ENCODE measurements at places on chromosomes 3 and 15. TPM values are rescaled to one million over a fixed set of nuclear protein-coding genes. Genes with fewer than 3 reads are reported as not detected.

CCDC33 gene
- total RNA-seq = not detected

CCDC51 gene
- total RNA-seq = 38.1 TPM

ZWILCH gene
- 9.2 TPM for total RNA-seq

SOX2 gene
- 10.9 TPM for total RNA-seq

IQCH gene
- 2.7 TPM for total RNA-seq

GABRR3 gene
- total RNA-seq = not detected

HRH1 gene
- total RNA-seq = 3.6 TPM

ENTPD3 gene
- 8.2 TPM for total RNA-seq

SNAPC5 gene
- 22.2 TPM for total RNA-seq

TEX55 gene
- not detected for total RNA-seq

GADL1 gene
- total RNA-seq = not detected

MORC1 gene
- total RNA-seq = not detected

TRIM42 gene
- total RNA-seq = not detected

VGLL3 gene
- total RNA-seq = 1.7 TPM

EPB42 gene
- not detected for total RNA-seq

STAB1 gene
- total RNA-seq = 0.24 TPM

STX19 gene
- 0.72 TPM for total RNA-seq

THAP10 gene
- total RNA-seq = 0.64 TPM

HCN4 gene
- not detected for total RNA-seq

SGO1 gene
- total RNA-seq = 0.21 TPM

TMEM212 gene
- total RNA-seq = not detected

IP6K1 gene
- 24.1 TPM for total RNA-seq

GPR171 gene
- not detected for total RNA-seq

SIAH2 gene
- 55.6 TPM for total RNA-seq

NUDT16 gene
- 3.6 TPM for total RNA-seq

LRRIQ4 gene
- not detected for total RNA-seq

SLC9A9 gene
- 3.0 TPM for total RNA-seq

ARIH2 gene
- 87.5 TPM for total RNA-seq

NPTN gene
- total RNA-seq = 106 TPM

SKOR1 gene
- total RNA-seq = not detected

RUVBL1 gene
- total RNA-seq = 81.6 TPM

IL1RAP gene
- 42.4 TPM for total RNA-seq

GOLGA6L7 gene
- total RNA-seq = not detected

NISCH gene
- 29.4 TPM for total RNA-seq

SLCO3A1 gene
- total RNA-seq = 3.9 TPM

IL20RB gene
- total RNA-seq = 86.8 TPM

CILP gene
- total RNA-seq = under 0.01 TPM

SLC28A1 gene
- total RNA-seq = not detected

SYNPR gene
- not detected for total RNA-seq

CAPN3 gene
- total RNA-seq = 0.43 TPM

JAGN1 gene
- 28.1 TPM for total RNA-seq

NMNAT3 gene
- 11.3 TPM for total RNA-seq

GRAMD1C gene
- 1.3 TPM for total RNA-seq

TTLL13 gene
- total RNA-seq = not detected

FILIP1L gene
- total RNA-seq = 5.3 TPM

C2CD4B gene
- not detected for total RNA-seq

SLC15A2 gene
- total RNA-seq = 0.96 TPM

ADAMTS7 gene
- total RNA-seq = 2.4 TPM

OR5K2 gene
- not detected for total RNA-seq
